Stimulated activated CD4-positive, alpha-beta T cell treated with anti-CD3 and anti-CD28 coated beads, Interleukin-1b, Interleukin-23, amount 100 ng/mL, for 48 hours (primary cell): ENCODE measurements at places on chromosomes 5 and 9.

- DNase-seq: no peak
Observed at GRCh38 chr9:95140821-95141220, 176.7 kb downstream of the FANCC start.

- no peak for DNase-seq
Observed at GRCh38 chr5:83494666-83495065, 23.1 kb downstream of the VCAN start.

DNA sequence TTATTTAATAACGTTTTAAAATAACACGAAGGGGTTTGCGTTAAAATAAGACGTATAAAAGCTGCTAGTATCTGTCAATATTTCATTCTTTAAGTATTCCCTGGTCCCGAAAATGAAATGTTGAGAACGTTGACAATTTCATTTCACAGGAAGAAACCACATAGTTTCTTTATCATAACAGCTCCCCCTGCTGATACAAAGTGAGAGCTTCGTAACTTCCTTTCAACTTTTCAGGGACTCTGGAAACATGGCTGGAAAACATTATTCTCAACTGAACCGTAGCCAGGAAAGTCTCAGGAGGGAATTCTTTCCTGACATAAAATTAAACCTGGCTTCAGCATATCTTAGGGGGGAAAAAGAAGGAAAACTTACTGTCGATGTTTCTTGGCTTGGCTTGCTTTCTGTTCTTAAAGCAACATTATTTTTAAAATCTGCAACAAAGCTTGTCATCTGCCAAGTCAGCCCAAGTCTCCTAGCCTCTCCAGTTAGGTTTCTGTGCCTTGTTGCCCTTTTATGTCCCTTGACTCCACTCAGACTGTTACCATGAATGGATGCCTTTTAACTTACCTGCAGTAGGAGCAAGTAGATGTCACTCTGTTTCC, 122.9 kb upstream of the DAB2 start:
- no peak for DNase-seq

DNA sequence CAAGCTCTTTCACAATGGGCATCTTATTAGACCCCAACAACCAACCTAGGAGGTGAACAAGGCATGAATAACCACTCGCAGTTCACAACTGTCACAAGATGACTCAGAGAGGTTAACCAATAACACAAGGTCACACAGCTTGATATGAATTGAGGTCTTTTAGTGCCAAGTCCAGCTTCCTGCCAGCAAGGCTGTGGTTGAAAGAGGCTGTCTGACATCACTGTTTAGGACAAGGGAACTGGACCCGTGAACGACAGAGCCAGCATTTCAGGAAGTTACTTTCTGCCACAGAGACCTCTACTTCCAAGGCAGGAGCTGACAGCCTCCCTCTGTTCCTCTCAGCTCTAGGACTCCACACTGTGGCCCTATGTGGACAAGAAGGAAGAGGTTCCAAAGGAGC, 53.4 kb upstream of the ALDH1B1 start:
- DNase-seq: no peak

DNA sequence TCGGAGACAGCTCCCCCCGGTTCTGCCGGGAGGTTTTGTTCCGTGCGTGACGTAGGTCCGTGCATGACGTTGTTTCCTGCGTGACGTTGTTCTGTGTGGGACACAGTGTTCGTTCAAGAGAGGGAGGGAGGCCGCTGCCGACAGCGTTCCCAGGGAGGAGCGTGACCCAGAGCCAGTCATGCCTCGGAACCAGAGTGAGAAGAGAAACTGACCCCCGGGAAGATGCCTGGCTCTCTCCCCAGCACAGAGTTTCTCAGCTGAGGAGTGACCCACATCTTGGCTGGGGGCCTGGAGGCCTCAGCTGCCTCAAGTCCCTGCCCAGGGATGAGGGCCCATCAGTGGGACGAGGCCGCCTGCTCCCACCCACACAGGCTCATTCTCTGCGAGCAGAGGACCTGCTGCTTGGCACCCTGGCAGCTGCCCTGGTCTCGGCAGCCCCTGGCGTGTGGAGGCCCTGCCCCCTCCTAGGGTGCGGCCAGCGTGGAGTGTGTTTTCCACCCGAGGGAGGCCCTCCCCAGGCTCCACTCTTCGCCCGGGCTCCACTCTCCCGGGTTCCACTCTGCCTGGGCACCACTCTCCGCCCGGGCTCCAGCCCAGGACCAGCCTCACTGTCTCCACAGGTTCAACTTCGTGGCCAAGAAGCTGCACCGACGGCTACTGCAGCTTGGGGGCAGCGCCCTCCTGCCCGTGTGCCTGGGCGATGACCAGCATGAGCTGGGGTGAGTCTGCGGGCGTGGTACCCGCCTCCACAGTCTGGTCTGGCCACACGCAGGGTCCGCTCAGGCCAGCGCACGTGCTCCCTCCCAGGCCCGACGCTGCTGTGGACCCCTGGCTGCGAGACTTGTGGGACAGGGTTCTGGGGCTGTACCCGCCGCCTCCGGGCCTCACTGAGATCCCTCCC, 7.9 kb downstream of the NDOR1 start:
- DNase-seq: no peak

DNA sequence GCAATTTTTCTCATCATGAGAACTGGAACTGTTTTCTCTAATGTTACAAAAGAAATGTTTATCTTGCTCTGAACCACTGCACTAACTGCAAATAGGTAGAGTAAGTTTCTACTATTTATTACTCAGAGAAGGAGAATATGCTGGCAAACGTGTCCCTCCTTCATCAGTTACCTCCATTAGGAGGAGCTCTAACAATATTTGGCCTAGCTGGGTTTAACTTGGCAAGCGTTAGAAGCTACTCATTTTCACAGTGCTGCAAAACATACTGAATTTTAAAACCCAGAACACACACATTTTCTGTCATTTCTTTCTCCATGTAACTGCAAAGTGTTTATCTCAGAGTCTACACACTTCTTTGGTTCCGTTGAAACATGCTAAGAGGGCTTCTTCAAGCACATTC, 101.0 kb upstream of the GABRG2 start:
- no peak for DNase-seq

DNA sequence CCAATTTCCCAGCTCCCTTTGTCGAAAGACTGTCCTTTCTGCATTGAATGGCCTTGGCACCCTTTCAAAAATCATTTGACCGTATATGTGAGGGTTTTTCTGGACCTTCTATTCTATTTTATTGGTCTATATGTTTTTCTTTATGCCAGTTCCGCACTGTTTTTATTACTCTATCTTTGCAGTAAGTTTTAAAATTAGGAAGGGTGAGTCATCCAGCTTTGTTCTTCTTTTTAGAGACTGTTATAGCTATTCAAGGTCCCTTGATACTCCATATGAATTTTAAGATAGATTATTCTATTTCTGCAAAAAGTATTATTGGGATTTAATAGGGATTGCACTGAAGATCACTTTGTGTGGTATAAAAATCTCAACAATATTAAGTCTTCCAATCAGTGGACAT, 44.2 kb upstream of the STARD4 start:
- no peak for DNase-seq

DNA sequence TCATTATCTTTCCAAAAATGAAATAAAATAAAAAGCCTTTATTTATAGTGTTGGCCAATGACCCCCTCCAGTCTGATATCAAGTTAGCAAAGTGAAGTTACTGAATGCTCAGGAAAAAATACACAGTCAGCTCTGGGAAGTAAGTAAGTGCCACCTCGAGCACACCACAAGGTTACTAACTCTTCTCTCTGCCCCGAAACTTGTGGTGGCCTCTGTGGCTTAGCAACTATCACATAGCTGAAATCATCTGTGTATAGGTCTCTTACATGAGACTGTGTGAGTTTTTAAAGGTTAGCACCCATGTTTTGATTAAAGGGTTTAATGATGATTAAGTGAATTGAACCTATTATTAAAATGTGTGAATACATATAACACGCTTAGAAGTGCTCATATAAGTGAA, 161.4 kb upstream of the KLF4 start:
- no peak for DNase-seq

GRCh38 chr9:130264414-130265350, 878 bp upstream of the HMCN2 start:
- DNase-seq: no peak
